Activated T-helper 9 cell treated with anti-CD3 and anti-CD28 coated beads, Interleukin-2, amount 50 U/mL, for 16 hours (primary cell): ENCODE measurements at places on chromosomes 3 and 15.

DNA sequence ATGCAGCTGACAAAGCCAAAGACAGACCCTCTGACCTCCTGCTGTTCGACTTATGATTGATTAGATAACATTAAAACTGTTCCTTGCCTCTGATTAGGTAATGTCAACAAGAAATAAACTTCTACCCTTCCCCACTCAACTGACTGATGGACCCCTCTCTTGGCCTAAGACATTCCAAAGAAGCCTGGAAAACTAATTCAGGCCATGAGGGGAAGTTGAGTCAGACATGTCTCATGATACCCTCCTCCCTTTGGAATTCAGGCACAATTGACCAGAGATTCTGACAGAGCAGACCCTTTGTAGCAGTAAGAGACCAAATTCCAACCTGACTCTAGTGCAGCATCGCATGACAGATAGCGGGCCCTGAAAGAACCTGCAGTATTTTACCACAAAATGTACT is 354.5 kb downstream of the OCA2 start:
- no peak for DNase-seq

GRCh38 chr3:11636394-11636770 is 7.3 kb downstream of the VGLL4 start:
- DNase-seq = no peak

- no peak for DNase-seq
Measured at GRCh38 chr3:109887293-109887692, 549.9 kb upstream of the DPPA4 start.

DNA sequence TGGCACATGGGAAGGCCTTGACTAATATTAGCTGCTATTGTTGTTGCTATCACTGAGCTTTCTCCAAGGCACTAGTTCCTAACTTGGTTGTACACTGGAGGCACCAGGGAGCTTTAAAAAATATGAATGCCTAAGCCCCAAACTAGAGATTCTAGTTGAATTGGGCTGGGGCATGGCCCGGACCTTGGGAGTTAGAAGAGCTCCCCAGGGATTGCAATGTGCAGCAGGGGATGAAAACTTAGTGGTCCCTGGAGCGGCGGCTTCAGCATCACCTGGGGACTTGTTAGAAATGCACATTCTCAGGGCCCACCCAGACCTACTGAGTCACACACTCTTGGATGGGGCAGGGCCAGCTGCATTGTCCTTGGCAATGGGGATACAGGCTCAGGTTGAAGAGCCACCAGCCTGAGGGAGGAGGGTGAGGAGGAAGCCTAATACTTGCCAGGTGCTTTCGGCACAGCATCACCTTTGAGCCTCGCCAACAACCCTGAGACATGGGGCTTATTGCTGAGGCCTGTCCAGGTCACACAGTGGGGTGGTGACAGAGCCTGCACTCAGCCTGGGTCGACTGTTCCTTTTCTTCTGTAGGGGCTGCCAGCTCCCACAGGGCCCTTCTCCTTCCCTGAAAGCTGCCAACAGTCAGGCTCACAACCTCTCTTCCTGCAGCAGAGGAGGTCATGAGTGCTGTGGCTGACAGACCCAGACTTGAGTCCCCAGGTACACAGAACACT is 84.5 kb downstream of the ATP2B2 start:
- no peak for DNase-seq

GRCh38 chr15:82039871-82040270 is 5.9 kb downstream of the MEX3B start:
- DNase-seq = no peak

DNA sequence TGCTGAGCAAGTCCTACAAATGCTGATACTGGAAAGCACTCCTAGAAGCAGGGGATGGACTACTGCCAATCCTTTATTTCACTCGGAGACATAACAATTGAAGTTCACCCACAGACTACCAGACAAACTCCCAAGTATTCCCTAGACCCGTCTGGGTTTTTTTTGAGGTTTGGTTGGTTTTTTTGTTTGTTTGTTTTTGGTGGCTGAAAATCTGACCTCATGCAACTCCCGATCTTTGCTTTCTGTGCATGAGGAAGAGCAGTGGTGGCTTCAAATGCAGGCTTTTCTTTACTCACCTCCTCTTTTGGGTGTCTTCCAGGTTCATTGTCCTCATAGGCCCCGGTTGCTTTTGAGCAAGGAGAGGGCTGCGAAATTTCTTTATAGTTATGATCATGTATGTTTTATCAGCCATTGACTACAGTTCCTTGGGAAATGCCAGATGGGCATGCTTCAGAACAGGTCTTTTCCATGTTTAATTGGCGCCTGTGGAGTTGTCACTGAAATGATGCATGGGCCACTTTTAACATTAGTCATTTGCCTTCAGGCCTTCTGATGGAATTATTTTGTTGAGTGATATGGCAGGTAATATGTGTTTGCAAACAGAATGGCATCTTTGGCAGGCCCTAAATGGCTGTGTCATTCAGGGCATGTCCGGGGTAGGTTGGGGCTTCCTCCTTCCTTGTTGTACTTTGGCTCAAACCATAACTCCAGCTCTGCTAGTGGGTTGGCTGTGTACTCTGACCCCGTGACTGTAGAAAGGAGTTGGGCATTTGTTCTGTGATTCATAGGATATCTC is 81.3 kb upstream of the ZBED2 start:
- no peak for DNase-seq

- no peak for DNase-seq
Measured at GRCh38 chr3:56691165-56692000, 8.3 kb upstream of the TASOR start.

GRCh38 chr3:62981962-62982361 is 106.7 kb upstream of the CADPS start:
- no peak for DNase-seq

GRCh38 chr3:185021256-185021655 is 131.6 kb downstream of the C3orf70 start:
- no peak for DNase-seq

DNA sequence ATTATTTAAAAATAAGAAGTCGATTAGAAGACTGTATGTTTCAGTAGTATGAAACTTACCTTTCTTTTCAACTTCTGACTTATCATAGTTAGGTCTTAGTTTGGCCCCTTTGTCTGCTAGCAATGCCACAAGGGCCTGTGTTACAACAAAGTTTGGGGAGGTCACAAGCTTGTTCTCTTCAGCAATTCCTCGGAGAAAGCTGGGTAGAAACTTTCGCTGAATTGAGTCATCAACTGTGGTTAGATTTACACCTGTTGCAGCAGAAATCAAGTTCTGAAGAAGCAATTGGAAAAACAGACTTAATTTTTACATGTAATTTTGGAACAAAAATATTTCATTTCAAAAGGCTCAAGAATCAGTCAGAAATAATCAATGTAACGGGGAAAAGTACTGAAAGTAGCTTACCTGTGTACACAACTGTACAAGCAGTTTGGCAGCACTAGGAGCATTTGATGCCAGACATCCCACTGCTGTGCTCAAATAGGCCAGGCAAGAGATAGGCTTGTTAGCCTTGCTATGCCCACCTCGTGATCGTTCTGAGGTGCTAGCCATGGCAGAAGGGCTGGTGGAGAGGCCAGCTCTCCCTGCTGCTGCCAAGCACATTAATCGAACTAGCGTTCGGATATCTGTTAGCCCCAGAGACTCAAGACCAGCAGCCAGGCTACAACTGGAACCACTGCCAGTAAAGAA is 58.6 kb downstream of the FBXL22 start:
- no peak for DNase-seq

GRCh38 chr15:64749999-64750657 is 25.3 kb downstream of the RBPMS2 start:
- no peak for DNase-seq

- no peak for DNase-seq
Measured at GRCh38 chr3:189735913-189736312, 104.7 kb downstream of the TP63 start.

GRCh38 chr15:91040856-91041255 is 18.5 kb upstream of the VPS33B start:
- DNase-seq = no peak

DNA sequence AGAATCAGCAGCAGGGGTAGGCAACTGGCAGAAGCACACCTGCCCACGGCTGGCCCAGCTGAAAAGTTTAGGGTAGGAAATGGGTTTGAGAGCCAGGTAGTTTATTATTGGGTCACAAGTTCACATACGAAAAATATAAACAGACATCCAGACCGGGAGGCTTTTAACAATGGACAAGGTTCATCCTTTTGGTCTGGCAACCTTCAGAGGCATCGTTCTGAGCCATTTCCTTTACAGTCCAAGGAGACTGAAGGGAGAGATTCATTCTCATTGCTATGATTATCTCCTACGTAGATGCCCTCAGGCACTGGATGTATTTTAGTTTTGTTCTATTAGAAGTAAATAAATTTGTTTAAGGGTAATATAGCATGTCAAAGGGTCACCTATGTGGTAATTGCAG is 248.0 kb upstream of the THBS1 start:
- no peak for DNase-seq

- DNase-seq = no peak
Measured at GRCh38 chr3:11381141-11381540, 108.9 kb downstream of the ATG7 start.

DNA sequence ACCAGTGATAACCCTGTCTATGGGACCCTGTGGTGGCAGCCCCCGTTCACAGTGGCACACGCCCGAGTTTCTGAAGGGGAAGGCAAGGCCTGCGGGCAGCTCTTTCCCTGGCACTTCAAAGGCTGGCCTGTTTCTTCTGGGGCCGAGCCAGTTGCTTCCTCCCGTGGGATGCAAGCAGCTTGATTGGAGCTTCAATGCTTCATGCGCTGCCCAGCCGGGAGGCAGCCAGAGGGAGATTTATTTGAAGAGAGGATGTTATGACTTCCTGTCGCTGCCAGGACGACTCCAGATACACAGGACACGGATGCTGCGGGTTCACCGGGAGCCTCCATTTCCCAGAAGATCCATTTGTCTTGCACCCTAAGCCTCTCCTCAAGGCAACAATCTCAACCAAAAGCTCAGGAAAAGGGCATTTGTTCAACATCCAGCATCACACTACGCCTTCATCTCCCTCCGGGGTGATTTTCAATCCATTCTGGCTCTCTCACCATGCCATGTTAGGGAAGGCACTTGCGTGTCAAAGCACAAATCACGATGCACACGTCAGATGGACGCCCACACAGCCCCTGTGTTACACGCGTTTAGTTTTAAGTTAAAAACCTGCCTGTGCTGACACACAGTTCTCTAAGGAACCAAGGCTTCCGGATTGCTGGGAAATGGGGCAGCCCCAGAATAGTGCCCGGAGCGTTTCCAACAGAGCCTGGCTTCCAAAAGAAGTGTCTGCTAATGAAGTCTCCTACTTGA is 330.2 kb downstream of the OCA2 start:
- DNase-seq = no peak

GRCh38 chr3:47573190-47574172 is 5.2 kb downstream of the CSPG5 start:
- no peak for DNase-seq

- no peak for DNase-seq
Measured at GRCh38 chr3:197527569-197527968, 28.2 kb downstream of the BDH1 start.

DNA sequence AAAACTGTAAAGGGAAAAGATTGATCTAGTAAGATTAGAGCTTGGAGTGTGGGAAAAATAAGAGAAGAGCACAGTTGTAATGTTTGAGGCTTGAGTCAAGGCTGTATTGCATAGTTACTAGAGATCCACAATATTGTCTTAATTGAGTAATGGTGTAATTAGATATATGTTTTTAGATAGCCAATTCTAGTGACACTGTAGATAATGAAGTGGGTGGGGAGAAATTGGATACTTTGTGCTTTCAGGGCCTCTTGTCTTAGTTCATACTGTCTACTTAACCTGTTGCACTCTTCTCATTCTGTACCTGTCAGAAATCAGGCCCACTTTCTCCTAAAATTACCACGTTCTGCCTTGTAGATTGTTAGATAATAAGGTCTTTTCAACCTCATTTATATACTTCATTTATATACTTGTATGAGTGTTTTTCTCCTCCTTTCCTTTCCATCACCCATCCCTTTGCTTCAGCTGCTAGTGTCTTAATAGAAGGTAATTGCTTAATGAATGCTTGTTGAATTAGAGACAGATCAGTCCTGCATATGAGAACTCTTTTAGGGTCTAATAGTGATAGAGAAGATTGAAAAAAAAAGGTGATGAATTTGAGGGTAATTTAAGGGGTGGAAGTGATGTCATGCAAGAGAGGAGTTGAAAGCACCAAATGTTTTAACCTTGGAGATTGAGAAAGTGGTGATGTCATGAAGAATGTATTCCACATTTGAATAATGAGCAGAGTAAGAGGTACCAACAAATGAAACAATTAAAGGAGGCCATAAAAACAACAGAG is 32.0 kb downstream of the PIK3CA start:
- no peak for DNase-seq

DNA sequence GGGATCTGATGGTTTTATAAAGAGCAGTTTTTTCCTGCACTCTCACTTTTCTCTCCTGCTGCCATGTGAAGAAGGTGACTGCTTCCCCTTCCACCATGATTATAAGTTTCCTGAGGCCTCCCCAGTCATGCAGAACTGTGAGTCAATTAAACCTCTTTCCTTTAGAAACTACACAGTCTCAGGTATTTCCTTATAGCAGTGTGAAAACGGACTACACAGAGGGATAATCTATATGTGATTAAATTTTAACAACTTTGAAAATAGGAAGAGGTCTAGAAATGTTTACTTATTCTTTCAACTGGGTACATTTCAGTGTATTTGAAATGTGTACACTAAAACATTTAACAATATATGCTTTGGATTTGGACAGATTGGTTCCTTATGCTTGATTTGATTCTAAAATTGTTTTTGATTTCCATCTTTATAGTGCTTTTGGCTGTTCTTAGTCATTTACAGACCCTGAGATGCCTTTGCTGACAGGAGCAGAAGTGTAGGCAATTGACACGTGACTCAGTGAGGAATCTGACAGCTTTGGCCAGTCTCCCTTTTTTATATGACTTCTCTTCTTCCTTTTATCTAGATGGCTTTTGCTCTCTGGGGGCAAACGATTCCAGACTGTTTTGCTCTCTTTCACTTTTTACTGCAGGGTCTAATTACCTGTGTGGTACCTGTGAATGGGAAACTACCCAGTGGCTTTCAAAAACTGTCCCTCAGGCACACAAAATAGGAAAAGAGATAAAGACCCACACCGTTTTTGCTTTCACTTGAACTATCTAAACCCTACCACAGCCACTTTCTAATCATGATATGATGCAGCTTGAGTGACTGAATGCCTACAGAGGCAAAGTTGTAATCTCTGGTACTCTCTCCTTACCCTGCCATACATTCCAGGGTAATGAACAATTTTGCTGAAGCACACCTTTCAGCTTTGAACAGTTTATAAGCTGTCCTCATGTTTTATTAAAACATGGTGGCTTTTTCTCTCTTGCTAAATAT is 422.6 kb downstream of the ROBO1 start:
- no peak for DNase-seq

GRCh38 chr3:87486115-87486514 is 209.7 kb upstream of the POU1F1 start:
- DNase-seq = no peak

DNA sequence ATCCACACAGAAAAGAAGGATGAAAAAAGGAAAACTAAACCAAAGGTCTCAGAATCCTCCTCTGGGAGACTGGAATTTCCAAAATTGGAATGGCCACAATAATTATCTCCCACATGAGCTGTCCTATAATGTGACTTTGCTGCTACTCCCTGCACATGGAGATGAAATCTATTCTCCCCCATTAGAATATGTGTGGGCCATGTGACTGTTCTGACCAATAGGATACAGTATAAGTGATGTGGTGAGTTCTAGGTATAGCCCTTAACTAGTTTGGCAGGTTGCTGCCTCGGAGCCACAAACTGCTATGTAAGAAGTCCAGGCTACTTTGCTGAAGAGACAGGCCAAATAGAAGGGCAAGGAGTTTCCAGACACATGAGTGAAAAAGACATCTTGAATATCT is 5.2 kb downstream of the TRIM59 start:
- DNase-seq = no peak
